ENCODE measurements at places on chromosomes 12 and 14.

DNA sequence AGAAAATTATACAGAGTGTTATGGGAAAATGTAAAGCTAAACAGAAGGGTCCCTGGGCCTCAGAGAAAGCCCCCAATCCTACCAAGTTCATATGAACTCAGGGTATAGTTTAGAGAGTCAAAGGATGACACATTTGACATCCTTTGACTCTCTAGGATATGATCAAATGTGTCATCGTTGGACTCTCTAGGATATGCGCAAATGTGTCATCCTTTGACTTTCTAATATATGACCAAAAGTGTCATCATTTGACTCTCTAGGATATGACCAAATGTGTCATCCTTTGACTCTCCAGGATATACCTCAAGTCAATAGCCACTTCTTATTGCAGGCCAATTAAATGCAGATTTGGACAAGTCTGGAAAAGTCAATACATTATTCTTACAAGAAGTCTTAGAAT lies 204.8 kb upstream of the IGF1 start:
- no peaks in the 10 kb centered on the region for H3K4me1 ChIP-seq
- no peak overlapping the region for H3K4me3 ChIP-seq
- no peaks in the 10 kb centered on the region for H3K27me3 ChIP-seq
- no peak overlapping the region for H3K27ac ChIP-seq
- no peak for DNase-seq

- H3K36me3 ChIP-seq = no peaks in the 10 kb centered on the region
- H3K27me3 ChIP-seq = peaks cover 1% of the 10 kb centered on the region
- no peak overlapping the region for H3K4me3 ChIP-seq
- no peak overlapping the region for H3K27ac ChIP-seq
Measured at GRCh38 chr12:75606151-75606550, 94.7 kb upstream of the KRR1 start.

DNA sequence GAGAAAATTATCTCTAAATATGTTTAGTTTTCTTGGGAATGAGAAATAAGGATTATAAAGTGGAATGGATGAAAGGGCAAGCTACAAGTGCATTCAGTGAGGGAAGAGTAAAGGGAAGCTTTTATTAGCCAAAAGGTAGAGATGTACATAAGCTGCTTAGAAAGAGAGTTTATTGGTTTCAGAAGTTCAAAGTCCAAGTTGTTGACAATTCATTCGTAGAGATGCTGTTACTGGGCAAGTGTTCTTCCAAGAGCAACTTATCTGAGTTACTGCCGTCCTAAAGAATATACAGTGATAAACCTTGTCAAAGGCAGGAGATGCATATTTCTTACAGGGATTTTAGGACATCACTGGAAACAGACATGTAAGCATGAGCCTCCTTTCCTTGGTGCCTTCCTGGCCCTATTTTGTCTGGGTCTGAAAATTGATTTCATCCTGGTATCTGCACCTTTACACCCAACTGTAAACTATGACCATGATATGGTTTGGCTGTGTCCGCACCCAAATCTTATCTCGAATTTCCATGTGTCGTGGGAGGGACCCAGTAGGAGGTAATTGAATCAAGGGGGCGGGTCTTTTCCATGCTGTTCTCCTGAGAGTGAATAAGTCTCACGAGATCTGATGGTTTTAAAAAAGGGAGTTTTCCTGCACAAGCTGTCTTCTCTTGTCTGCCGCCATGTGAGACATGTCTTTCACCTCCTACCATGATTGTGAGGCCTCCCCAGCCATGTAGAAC lies 46.8 kb downstream of the TRMT5 start:
- H3K27ac ChIP-seq = no peak overlapping the region
- H3K4me3 ChIP-seq = no peak overlapping the region
- no peaks in the 10 kb centered on the region for H3K36me3 ChIP-seq
- H3K4me1 ChIP-seq = no peaks in the 10 kb centered on the region

DNA sequence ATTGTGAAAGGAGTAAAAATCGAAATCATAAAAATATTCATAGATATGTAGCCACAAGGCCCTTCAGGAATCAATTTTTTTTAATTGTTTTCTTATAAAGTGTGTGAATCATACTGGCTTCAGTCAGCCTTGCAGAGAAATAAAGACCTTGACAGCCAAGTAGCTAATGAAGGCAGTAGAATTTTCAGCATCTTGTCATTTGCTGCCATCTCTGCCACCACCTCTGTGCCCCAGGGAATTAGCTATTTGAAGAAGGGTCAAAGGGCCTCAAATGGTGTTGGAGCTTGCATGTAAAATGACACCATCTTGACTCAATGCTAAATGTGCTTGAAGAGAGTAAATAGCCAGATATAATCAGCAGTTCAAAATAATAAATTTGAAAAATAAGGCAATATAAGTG lies 359.4 kb upstream of the DCN start:
- H3K4me3 ChIP-seq = no peak overlapping the region
- no peak for DNase-seq
- no peaks in the 10 kb centered on the region for H3K36me3 ChIP-seq
- H3K27me3 ChIP-seq = no peaks in the 10 kb centered on the region
- no peak overlapping the region for H3K27ac ChIP-seq

DNA sequence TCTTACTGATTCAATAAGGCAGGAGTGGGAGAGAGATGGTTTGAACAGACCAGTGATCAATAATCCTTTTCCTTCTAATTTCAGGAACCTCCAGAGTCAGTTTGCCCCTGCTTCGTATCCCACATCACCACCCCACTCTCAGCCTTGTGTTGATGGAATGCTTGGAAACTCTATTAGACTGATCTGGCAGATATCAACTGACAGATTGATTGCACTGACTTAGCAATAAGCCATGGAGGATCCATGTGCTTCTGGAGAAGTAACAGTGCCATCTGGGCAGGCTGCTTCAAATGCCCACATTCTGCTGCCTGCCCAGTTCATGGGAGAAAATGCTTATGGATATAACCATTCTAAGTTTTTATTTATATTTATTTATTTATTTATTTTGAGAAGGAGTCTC lies 218.0 kb downstream of the SLC2A13 start:
- no peak overlapping the region for H3K27ac ChIP-seq
- H3K4me1 ChIP-seq = no peaks in the 10 kb centered on the region
- no peak for DNase-seq
- no peaks in the 10 kb centered on the region for H3K36me3 ChIP-seq
- H3K27me3 ChIP-seq = no peaks in the 10 kb centered on the region
- no peak overlapping the region for H3K4me3 ChIP-seq

All from endothelial cell (in vitro differentiated cells).